ENCODE measurements at places on chromosomes 12 and 14.

DNA sequence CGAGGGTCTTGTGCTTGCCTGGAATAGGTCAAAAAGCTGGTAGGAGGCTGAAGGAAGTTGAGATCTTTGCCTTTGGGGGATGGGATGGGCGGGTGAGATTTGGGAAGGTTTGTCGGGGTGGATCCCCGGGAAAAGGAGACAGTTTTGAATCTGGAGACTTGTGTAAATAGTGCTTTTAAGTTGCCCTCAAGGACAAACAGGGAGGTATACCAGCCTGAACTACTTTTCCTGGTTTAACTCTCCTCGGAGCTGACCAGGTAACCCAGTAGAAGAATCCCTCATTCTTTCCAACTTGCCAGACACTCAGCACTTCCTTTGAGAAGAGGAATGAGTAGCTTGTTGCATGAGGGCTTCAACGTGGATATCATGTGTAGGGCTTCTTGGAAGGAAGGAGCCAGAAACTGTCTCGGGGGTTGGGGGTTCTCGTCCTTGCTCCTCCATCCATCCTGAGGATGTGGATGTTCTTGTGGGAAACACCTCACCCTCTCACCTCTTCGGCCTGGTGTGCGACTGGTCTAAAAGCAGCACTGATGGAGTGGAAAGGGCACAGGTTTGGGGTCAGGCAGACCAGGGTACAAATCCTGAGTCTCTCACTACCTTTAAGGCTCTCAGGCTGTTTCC, 1.9 kb downstream of the TEAD4 start:
- no peak for DNase-seq

- DNase-seq, result no peak
Measured at GRCh38 chr12:78260976-78261375, 430.3 kb downstream of the NAV3 start.

DNA sequence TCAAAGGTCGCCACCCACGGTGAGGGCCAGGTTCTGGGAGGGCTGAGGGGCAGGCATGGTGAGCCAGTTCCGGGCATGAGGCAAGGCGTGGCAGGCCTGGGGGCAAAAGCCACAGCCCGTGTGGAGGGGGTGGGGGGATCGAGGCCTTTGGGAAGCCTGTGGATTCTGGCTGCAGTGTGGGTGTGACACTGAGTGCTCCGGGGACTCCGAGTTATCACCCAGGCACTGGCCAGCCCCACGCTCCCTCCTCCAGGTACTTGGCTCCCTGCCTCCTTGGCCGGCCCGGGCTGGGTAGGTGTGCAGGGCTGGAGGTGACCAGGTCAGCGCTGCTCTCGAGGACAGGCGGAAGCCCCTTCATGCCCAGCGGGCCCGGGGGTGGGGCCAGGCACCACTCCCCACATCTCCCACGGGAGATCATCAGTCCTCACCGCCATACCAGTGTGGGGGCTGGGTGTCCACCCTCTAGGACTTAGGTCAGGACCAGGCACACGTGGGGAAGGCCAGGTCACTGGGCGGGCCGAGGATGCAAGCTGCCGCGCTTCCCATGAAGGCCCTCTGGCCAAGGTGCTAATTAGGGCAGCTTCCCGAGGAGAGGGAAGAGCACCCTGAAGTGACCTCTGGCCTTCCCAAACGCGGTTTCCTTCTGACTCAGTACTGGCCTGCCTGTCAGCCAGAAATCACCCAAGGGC, 34.1 kb upstream of the TDRD9 start:
- DNase-seq, result no peak

GRCh38 chr12:126784328-126784921, 1482.5 kb upstream of the TMEM132C start:
- peak; percentile 83 for DNase-seq

DNA sequence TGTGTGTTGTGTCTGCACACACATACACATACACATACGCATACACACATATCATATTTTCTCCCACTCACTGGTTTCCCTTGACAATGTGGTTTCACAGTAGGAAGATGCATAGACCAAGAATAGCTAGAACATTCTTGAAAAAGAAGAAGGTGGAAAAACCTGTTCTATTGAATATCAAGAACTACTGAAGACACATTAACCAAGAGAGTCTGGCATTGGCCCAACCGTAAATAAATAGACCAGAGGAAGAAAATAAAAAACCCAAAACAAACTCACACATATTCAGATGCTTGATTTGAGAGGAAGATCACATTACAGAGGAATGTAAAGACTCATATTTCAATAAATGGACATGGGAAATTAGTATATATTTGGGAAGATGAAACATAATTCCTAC, 311.3 kb downstream of the FOXG1 start:
- no peak for DNase-seq

DNA sequence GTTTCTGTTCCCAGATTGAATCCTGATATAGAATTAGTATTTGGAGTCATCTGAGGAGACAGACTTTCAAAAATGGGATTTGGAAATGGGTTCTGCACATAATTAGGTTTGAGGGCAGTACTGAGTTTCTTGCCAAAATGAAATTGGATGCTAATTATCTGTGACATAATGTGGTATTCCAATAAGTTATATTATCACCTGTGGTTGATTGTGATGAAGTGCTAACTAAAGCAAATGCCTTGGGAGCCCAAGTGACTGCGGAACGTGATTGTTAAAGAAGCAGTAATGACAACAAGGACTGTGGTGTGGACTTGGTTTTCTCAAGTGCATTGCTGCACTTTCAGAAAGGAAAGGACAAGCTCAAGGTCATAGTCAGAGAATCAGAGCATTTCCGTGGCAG, 337.0 kb downstream of the IPO8 start:
- DNase-seq, result no peak

GRCh38 chr14:22333422-22334274, 255.4 kb downstream of the DAD1 start:
- no peak for DNase-seq

GRCh38 chr12:94971923-94972322, 31.6 kb downstream of the NDUFA12 start:
- no peak for DNase-seq

- DNase-seq, result no peak
Measured at GRCh38 chr14:74573421-74574089, 38.5 kb downstream of the LTBP2 start.

GRCh38 chr12:117279606-117280005, 81.8 kb downstream of the NOS1 start:
- peak; percentile 36 for DNase-seq

GRCh38 chr12:93966516-93967133, 181.8 kb upstream of the PLXNC1 start:
- no peak for DNase-seq

DNA sequence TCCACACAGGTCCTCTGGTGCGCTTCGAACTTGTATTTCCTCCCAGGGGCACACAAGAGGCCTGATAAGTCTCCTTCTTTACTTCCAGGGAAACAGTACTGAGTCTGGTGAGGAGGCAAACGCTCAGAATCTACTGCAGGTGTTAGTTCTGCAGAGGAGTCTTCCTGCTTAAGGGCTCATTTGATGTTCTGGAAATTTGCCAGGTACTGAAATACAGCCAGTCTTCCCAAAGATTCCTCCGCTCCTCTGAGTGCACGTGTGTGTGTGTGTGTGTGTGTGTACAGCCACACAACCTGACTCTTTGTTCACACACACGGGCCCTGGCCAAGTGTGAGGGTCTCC, 92.0 kb downstream of the FBXL14 start:
- DNase-seq, result no peak

DNA sequence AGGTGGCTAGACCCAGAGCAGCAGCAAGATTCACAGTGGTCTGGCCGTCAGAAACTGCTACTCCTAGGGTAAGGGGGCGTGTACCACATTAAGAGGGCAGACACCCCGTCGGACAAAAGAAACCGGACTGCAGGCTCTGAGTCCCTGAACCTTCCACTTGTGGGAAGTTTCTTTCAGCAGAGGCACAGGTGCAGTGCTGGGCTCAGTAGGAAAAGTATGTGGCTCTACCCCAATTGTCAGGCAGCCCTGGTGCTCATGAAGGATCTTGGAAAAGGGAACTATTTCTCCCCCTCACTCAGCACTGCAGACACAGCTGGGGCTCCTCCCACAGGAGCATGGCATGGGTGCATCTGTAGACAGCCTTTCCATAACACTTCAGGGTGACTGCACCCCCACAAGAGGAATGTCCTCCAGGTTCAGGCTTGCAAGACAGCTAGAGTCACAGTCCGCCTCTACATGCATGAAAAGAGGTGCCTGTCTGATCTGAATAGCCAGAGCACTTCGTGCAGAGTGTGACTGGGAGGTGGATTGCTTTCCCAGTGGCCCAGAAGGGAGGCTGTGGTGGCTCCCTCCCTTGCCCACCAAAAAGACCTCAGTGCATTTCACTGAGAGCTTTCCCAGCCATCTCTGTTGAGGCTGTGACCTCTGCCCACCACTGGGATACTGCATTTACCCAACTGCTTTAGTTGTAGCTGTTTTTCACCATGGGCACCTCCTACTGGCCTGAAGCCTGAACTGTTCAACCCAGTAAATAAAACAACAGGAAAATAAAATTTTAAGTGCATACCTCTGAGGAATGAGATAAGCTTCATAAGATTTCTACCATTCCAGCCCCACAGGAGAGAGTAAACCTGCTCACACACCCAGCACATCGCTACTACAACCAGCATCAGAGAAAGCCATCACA, 14.2 kb downstream of the CEP128 start:
- no peak for DNase-seq

DNA sequence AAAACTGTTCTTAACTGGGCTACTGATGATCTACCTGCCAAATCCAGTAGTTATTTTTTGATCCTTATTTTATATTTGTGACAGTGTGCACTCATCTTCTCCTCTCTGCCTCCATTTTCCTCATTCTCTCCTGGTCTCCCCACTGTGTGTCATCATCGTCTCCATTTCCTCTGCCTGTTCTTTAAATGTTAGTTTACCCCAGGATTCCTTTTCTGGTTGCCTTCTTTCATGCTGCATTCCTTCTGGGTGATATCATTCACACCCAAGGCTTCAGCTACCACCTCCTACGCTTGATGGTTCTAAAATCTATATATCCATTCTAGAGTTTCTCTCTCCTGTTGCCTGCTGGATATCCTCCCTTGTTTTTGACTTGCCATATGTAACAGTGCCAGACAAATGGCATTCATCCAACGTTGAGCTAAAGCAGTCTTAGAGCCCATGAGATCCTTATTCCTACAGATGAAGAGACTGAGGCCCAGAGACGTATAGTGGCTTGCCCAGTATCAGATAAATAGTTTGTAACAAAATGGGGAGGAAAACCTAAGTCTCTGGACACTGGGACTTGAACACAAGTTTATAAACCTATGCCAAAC, 109.5 kb downstream of the DIP2B start:
- DNase-seq, result no peak

- no peak for DNase-seq
Measured at GRCh38 chr14:24889843-24890242, 160.1 kb downstream of the STXBP6 start.

DNA sequence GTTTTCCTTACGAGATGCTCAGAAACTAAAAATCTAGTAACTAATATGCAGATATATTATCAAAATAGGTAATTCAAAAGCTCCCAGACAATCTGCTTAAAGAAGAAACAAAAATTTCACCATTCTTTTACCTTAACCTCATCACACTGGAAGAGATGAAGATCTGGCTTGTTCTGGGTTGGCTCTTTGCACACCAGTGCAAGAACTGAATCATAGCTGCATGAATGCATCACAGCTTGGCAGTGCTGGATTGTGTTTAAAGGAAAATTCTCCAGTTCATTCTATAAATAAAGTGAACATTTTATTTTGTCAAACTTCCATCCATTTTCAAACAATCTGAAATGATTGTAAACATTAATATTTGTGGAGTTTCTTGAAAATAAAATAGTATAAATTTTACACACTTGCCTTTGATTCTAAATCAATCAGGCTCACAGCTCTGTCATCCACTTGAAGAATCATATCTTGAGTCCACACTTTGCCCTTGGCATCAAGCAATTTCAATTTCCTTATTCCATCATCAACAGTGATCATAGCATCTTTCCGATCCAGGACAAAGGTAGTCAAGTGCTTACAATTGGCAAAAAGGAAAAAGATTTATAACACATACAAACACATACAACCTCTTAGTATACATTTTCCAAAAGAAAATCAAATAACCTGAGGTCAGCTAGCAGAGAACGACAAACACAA, 119.8 kb downstream of the EPS8 start:
- no peak for DNase-seq

DNA sequence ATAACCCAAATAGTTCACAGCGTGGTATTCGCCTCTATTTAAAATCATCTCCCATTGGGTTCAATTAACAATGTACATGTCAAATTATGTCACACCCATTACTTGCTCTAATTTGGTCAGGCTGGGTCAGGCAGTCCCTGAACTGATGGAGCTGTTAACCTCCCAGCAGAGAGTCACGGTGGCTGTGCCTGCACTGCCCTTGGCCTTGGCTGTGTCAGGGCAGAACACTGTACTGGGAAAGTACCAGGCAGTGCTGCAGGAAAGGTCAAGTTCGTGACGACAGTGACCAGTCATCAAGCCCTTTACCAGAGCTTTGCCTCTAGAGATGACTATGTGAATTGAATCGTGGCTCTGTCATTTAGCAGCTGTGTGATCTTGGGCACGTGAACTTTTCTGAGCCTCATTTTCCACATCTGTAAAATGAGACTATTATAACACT, 100.0 kb downstream of the ARF6 start:
- no peak for DNase-seq

DNA sequence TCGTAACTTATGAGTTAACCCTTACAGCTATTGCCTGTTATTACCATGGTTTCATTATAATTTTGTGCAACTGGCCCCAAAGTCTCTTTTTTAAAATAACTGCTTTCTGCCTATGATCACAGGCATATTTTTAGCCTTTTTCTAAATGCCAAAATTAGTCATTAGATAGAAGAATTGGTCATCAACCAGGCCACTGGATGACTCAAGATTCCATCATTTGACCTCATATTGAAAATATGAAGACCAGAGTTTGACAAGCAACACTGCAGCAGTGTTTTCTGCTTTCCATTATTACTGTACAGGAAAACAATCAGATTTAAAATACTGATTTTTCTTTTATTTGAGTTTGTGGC, 54.7 kb upstream of the OTOGL start:
- DNase-seq, result no peak

GRCh38 chr14:54312166-54312801, 84.5 kb upstream of the CDKN3 start:
- no peak for DNase-seq

GRCh38 chr14:100096656-100097055, 31.4 kb downstream of the EVL start:
- no peak for DNase-seq

DNA sequence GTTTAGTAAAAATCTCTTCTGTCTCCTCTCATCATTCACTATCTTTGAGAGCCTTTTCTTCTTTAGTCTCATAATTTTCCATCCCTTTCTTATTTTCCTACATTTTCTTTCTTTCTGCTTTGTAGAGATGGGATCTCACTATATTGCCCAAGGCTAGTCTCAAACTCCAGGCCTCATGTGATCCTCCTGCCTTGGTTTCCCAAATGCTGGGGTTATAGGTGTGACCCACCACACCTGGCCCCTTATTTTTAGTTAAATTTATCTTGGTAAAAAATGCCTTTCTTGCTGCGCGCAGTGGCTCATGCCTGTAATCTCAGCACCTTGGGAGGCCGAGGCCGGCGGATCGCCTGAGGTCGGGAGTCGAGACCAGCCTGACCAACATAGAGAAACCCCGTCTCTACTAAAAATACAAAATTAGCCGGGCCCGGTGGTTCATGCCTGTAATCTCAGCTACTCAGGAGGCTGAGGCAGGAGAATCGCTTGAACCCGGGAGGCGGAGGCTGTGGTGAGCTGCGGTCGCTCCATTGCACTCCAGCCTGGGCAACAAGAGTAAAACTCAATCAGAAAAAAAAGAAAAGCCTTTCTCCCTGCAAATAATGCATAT, 996 bp downstream of the SLC2A3 start:
- no peak for DNase-seq

- DNase-seq, result peak; percentile 60
Measured at GRCh38 chr14:37167151-37168047, 5.0 kb downstream of the SLC25A21 start.
